ENCODE measurements at places on chromosomes 11 and 22.

DNA sequence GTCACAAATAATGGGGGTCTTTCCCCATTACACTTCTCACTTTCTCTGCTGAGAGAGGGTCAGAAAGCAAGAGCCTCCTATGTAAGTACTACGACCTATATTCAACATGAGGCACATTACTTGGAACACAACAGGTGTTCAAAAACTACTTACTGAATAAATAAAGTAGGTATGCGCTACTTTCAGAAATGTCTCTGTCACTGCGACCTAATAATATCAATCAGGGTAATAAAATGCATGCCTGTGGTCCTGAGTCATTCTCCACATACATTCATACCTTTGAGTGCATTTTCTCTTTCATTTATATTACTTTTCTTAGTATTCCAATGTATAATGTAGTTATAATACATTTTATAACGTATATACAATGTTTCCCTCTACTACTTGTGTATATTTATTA, 838.9 kb downstream of the DLG2 start:
- no peak for DNase-seq

DNA sequence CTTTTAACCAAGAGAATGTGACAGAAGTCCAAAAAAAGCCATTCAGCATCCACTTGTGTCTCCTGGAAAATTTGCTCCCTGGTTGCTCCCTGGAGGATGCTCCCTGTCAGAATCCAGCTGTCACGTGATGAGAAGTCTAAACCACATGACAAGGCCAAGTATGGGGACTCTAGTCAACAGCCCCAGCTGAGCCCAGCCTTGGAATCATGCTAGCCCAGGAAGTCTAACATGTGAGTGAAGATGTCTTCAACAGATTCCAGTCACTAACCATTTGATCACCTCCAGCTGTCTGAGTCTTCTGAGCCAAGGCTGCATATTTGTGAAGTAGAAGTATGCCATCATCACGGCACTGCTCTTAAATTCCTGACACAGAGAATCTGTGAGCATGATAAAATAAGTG, 4.2 kb downstream of the OR56B4 start:
- DNase-seq = no peak

DNA sequence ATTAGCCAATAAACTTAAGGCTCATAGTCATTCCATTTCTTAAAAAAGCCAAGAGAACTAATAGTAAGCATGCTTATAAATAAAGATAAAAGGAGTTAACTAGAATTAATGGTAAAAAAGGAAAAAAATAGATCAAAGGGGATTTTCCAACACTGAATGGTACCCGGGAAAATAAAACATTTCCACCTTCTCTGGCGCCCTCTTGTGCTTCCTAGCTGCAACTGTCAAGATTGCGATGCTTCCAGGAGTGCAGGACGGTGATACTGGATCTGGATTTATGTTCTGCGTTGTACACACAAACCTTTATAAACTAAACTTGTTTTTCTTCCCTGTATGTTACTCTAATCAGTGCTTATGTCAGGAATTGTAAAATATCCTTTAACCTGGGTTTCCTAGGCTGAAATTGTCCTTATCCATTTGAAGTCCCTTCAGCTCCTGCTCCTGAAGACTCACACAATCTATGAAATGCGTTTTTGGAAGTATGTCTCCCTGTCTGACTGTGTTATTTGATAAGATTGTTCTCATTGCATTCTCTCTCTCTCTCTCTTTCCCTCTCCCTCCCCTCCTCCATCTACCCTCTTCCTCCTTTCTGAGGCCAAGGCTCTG, 9.6 kb upstream of the HTATIP2 start:
- DNase-seq = no peak

GRCh38 chr11:105719073-105719822, 109.4 kb downstream of the GRIA4 start:
- no peak for DNase-seq

GRCh38 chr11:10878408-10879214, 20.8 kb upstream of the ZBED5 start:
- DNase-seq = no peak

DNA sequence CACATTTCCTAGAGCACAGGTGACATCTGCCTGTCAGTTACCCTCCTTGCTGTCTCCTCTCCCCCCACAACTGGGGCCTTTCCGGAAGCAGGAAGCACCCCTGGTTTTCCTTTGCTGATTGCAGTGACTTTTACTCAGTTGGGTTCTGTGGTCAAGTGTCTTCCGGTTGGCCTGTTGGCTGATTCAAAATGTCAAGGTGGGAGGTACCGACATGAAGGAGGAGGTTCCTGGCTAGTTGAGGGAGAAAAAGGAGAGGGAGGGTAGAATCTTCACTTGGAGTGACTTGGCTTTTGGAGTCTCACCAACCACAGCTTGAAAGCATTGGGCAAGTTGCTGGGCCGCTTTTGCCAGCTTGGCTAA, 9.3 kb upstream of the ADAMTS15 start:
- no peak for DNase-seq

DNA sequence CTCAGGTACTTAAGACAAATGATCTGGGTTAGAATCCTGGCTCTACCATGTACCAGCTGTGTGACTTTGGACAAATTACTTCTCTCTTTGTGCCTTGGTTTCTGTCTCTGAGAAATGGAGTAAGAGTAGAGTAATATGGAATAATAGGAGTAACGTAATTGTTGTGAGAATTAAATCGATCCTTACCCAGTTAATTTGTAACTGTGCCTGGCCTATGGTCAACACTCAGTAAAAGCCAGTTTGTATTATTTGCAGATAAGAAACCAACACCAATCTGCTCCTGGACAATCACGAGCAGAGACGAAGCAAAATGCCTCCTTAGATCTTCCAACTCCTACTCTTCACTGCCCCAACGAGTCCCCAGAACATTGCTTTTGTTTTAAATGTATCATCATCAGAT, 266.7 kb downstream of the DCDC1 start:
- DNase-seq = no peak

GRCh38 chr11:59918987-59919589, 19.1 kb upstream of the OOSP1 start:
- DNase-seq = no peak

DNA sequence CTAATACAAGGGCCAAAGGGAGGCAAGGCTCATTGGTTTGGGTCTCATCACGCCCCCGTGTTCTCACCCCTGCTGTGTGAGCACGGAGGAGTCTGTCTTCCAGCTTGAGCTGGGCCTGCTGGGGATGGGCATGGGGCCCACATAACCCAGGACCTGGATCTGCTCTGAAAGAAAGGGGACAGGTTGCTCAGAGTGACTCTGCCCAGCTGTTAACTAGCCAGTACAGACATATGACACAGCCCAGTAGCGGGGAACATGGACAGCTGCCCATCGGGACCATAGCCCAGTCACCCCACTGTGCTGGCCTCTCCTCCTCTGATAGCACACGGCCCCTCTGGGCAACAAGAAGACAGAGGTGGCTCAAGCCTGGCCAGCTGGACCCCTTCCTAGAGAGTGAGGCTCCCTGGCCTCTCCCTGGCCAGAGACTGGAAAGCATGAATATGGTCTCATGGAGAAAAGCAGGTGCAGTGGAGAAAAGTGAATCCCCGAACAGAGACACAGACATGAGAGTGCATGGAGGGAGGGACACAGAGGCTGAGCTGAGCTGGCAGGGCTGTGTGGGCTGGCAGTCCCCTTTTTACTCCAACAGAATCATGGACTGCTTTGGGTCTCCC, 973.9 kb downstream of the BRD1 start:
- DNase-seq = no peak

GRCh38 chr22:37193629-37194191, 5.7 kb upstream of the C1QTNF6 start:
- DNase-seq = no peak

GRCh38 chr22:39518144-39518786, 2.1 kb upstream of the ATF4 start:
- DNase-seq = no peak

- no peak for DNase-seq
These were observed 39.7 kb upstream of the CALCA start for GRCh38 chr11:15011776-15012345.

DNA sequence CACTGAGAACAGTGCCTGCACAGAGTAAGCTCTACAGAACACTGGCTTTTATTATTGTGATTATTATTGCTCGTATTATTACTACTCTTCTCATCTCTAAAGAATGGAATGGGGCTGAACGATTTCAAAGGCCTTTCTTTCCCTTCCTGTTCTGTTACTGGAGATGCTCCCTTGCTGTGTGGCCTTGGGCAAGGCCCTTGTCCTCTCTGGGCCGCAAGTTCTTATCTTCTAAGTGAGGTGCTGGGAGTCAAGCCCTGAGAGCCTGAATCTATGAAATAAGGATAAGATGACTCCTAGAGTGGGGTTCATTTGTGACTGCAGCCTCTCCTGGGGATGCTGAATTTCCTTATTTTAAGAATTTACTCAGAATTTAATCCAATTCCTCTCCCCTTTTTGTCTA, 113.5 kb downstream of the FBXO7 start:
- no peak for DNase-seq

DNA sequence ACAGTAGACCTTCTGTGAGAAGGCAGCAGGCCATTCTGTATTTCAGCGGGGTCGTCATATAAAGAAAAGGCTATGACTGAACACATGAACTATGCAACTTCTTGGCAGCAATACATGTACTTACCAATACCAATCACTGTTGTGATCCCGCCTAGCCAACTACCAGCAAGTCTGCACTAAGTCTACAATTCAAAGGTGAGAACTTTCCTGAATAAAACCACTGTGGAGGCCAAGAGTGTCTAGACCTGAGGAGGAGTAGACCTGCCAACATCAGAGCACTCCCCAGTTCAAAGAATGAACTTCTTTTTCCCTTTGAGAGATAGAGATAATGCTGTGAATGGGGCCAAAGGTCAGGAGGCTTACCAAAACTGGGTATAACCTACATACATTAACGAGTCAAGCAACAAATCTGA, 108.2 kb downstream of the SIK3 start:
- DNase-seq = no peak

DNA sequence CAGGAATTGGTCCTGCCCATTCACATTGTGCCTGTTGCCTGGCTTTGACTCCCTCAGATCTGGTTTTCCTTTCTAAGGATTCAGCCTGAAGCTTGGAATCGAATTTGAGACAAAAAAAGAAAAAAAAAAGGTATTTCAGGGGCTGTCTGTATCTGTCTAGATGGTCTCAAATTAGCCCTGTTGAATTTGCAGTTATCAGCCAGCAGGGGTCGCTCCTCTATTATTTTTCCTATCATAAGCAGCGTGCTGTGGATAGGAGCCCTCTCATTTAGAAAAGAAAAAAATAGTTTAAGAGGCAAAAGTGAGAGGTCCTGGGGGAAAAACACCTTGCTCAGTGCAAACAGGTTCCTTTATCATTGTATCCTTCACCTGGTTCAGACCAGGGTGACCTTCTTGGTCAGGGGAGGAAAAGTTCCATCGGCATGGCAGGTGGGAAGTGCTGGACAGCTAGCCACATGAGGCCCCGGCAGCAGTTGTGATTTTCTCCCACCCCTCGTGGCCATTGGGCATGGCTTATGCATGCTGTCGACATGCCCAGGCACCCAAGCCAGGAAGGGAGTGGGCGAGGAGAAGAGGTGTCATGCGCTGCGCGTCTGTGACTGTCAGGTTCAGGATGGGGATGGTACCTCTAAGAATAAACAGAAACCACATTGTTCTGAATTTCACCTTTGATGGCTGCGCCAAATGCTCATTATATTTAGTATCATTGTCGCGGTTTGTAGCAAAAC, 13.1 kb downstream of the OR5AK2 start:
- DNase-seq = no peak

GRCh38 chr22:33535937-33536875, 384.1 kb downstream of the LARGE1 start:
- DNase-seq = no peak

DNA sequence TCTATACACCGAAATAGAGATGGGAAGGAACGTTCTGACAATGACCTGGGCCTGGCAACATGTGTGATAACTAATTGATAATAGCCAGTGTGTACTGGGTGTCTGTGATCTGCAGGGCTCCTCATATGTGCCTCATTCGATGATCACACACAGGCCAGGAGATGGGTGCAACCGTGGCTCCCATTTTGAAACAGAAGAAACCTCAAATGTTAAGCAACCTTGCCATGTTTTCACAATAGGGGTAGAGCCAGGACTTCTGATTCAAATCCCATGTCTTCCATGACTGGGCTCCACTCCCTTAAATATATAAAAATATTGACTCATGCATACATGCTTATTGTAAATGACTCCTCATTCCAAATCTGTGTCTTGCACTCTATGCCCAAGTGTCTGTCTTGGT, 11.1 kb downstream of the APOL3 start:
- DNase-seq = no peak

DNA sequence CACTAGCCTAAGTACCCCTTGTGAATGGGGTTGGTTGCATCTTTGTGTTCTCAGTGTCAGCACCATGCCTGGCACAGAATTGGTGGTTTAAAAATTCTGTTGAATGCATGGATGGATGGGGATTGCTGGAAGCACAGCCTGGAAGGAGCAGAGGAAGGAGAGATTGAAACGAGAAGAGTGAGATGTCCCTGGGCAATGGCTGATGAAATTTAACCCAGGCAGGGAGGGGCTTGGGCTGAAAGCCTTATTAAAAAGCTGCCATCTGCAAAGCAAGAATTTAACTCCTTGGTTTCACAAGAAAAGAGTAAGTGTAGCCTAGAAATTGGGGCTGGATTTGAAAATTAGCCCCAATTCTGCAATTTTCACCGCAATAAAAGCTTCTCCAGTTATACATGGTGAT, 126.7 kb downstream of the TEAD1 start:
- no peak for DNase-seq

DNA sequence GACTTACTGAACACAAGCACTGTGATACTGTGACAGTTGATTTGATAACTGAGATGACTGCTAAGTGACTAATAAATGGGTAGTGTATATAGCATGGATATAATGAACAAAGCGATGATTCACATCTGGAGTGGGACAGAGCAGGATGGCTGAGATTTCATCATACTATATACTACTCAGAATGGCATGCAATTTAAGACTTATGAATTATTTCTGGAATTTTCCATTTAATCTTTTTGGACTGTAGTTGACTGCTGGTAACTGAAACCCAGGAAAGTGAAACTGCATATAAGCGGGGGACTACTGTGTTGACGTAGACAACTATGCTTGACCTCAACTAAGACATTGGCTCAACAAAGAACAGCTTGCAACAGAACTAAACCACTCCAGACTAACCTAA, 20.0 kb upstream of the NUCB2 start:
- DNase-seq = no peak

DNA sequence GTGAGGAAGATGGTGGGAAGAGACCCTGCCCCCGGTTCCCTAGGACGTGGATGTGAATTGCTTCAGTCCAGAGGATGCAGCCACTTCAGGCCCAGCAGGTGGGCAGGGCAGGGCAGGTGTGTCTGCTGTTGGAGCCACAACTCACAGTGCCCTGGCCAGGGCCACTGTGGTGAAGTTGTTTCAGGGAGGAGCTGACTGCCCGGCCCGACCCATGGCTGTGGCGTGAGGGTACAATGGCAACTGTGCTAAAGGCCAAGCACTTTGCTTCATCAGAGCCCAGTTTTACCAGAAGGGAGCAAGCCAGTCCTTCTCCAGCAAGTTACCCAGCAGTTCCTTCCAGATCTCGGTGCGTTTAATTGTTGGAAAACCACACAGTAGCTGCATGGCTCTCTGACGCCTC, 1174.4 kb downstream of the BRD1 start:
- no peak for DNase-seq

DNA sequence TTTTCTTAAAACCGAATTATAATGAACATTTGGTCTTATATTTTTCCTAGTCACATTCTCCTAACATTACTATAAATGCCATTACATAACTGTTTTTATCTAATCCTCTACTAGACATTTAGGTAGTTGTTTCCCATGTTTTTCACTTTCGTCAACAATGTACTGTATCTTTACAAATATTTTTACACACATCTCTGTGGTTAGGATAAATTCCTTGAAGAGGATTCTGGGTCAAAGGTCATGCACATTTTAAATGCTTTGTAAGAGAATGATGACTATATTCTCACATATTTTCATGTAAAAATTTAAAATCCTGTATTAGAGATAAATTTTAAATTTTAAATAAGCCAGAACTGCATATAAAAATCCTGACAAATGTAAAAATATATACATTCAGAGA, 61.3 kb upstream of the CLNS1A start:
- DNase-seq = no peak

All from activated CD4-positive, CD25-positive, alpha-beta regulatory T cell (primary cell).